MCF 10A (cell line): ENCODE measurements at places on chromosomes 16 and 17.

DNA sequence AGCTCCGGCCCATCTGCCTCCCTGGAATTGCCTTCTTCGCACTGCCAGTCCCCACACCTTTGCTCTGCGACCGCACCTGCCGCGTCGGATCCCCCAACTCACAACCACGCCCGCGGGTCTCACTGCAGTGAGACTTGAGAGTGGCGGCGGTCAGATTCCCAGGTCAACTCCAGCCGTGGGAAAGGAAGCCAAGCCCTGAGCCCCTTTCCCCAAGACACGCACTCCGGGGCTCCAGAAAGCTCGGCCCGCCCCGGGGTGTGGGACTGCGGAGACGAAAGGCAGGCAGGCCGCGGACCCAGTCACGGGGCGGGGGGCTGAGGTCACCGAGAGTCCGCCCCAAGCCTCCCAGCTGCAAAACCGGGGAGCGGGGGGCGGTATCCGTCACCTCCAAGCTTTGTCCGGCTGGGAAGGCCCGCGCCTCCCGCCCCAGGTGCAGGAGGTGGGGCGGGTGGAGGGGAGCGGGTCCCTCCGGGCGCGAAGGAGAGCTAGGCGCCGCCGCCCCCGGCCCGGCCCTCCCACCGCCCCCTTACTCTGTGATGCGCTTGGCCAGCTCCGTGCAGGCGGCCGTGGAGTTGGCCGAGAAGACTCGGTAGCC lies 615 bp downstream of the PRPSAP1 start:
- DNase-seq, result no peak

GRCh38 chr17:82048571-82048971 lies 3.0 kb downstream of the RFNG start:
- DNase-seq, result no peak

DNA sequence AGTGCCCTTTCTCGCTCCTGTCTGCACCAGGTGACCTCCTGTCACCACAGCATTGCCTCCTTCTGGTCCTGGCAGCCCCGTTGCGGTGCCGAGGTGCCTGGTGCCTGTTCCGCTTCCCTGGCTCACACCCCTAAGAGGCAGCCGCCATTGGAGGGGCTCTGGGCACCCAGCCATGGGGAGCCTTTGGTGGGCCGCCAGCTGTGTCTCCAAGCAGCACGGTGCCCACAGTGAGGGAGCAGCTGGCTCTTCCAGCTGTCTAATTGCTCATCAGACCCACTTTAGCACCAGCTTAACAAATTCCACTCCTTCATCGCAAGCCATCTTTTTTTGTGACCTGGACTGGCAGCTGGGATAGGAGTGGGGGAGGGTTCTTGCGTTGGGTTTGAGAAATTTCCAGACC lies 276.1 kb downstream of the SNX29 start:
- DNase-seq, result no peak

- DNase-seq, result no peak
These were observed 28.1 kb upstream of the ARL2BP start for GRCh38 chr16:57216968-57217367.

DNA sequence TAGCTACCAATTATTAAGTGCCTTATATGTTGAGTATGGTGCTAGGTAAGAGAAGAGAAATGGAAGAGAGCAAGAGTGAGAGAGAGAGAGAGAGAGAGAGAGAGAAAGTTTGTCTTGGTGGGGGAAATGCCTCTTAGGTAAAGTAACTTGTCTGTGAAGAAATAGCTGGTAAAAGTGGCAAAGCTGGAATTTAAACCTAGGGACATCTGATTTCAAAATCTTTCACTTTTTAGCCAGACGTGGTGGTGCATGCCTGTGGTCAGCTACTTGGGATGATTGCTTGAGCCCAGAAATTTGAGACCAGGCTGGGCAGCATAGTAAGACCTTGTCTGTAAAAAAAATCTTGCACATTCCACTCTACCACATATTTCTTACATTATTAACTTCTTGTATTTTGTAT lies 23.0 kb upstream of the CDR2 start:
- DNase-seq, result peak; percentile 84

DNA sequence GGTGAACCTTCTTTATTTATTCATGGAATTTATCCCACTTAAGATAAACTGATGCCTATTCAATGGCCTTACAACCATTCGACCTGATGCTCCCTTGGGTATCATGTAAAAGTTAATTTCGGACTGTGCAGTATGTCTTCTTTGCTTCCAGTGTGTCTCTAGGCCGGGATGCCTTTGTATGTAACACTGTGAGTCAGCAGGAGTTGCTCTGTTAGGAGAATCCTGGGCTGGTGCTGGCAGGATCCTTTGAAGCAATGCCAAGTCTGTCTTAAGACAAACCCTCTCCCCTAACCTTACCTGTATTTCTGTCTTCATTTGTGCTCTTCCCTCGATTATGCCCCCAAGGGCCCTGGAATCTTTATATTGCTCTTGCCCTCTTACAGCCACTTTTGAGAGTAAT lies 37.9 kb upstream of the ABCA8 start:
- peak; percentile 76 for DNase-seq

- peak; percentile 73 for DNase-seq
These were observed 155.6 kb upstream of the PLCG2 start for GRCh38 chr16:81623365-81624102.

DNA sequence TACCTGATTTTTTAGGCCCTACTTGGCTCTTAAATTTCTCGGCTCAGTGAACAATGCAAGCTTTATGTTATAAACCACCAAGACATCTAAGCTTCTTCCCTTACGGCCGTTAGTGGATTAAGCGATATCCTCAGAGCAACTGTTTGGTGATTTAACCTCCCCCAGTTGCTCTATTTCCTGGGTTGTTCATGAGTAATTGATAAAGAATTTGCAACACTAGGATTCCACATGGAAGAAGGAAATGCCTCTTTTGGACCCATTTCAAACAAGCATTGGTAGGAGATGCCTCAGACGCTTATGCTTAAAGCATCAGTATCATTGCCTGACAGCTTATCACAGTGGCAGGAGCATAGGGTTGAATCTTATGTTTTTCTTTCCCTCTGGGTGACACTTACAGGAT lies 65.3 kb downstream of the RBFOX1 start:
- DNase-seq, result no peak

- no peak for DNase-seq
These were observed 60.3 kb upstream of the LHX1 start for GRCh38 chr17:36876966-36877365.

DNA sequence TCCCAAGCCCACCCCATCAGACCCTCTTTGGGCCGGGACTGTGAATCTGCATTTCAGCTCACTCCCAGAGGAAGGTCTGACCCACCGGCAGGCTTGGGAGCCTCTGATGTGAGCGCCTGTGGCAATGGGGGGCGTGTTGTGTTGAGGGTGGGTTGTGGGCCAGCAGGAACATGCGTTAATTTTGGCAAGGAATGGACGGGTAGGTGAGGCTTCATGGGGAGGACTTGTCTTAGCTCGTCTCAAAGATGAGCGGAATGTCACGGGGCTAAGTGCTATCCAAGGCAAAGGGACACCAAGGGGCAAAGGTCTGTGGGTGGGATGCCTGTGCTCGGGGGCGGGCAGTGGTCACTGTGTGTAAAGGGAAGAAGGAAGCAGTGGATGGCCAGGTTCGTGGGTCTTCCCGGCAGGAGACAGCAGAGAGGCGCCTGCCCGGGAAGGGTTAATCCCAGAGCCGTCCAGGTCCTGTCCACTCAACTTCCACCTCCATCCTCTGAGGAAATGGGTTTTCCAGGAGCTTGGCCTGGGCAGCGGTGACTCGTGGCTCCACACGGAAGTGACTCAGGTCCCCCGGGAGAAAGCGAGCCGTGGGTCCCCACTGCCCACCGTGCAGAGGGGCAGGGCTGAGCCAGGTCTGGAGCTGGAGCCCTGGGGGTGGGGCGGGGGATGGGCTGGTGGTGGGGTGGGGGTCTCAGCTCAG lies 17.4 kb downstream of the ADGRG1 start:
- no peak for DNase-seq

GRCh38 chr17:30239089-30239462 lies 3.6 kb upstream of the SLC6A4 start:
- DNase-seq, result no peak

GRCh38 chr16:89860747-89861304 lies 12.6 kb upstream of the TCF25 start:
- DNase-seq, result peak; percentile 61

GRCh38 chr16:23803591-23804123 lies 32.1 kb upstream of the PRKCB start:
- peak; percentile 61 for DNase-seq

- peak; percentile 66 for DNase-seq
These were observed 4.7 kb downstream of the ZDHHC7 start for GRCh38 chr16:85006639-85007038.

DNA sequence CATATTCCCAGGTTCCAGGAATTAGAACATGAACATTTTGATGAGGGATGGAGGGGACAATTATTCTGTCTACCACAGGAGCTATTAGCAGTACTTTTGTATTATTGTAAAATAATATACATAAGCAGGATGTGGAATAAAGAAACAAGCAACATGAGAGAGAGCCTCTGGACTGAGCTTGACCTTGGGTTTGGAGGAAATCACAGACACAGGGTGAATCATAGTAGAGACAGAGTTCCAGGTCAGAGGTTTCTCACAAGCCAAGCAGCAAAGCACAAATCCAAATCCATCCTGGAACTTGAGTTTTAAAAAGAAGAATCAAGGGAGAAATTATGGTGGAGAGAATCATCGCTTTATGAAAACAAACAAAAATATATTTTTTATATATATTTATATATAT lies 5.1 kb downstream of the KRT31 start:
- DNase-seq, result no peak

- no peak for DNase-seq
These were observed 238.3 kb downstream of the XYLT1 start for GRCh38 chr16:17232487-17232886.

GRCh38 chr17:82400206-82400605 lies 17.9 kb upstream of the HEXD start:
- no peak for DNase-seq

DNA sequence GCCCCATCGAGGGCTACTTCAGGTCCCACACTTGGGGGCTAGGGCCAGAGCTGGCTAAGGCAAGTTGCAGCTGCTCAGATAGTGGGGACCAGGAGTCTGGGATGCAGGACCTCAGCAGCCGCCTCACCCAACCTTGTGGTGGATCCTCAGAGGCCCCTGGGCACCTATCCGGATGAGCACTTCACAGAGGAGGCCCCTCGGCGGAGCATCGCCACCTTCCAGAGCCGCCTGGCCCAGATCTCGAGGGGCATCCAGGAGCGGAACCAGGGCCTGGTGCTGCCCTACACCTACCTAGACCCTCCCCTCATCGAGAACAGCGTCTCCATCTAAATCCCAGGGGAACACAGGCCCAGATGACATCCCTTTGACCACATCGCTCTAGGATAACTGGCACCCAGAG lies 9.4 kb downstream of the ALOX15B start:
- DNase-seq, result no peak

DNA sequence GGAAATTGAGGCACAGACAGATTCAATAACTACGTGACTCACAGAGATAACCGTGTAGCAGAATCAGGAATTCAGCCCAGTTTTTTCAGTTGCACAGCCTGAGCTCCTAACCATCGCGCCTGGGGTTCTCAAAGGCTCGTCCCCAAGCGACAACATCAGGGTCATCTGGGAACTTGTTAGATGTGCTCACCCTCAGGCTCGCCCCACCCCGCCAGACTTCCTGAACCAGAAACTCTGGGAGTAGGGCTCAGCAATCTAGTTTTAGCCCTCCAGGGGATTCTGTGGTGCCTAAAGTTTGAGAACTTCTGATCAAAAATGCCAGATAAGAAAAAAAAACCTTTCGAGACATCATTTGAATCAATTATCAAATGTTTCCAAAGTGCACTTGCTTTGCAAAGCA lies 559.8 kb downstream of the WWOX start:
- no peak for DNase-seq

GRCh38 chr17:75003070-75003956 lies 9.2 kb upstream of the MRPL58 start:
- DNase-seq, result no peak

DNA sequence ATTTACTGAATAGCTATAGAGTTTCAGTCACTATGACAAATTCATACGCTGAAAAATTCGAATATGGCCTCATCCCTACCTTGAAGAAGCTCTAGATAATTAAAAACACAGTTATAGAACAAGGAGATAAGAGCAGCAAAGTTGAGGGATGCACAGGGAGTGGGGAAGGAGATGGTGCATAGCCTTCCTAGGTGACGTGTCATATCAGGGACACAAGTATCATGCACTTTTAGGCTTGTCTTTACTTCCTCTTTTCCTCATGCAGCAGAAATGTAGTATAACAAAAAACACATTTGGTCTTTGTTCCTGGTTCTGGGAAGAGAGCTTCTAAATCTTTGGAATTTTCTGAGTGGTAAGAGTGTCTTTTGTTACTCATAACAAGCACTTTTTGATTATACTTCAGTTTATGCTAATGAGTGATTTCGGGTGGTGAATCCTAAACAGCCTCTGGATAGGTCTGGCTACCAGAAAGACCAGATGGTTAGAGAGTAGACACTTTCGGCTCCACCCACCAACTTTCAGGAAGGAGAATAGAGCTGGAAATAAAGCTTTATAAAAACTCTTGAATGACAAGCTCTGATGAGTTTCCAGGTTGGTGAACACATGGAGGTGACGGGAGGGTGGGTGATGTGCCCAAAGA lies 341.4 kb downstream of the UTP18 start:
- no peak for DNase-seq

- DNase-seq, result no peak
These were observed 1.1 kb downstream of the CLUAP1 start for GRCh38 chr16:3501783-3502400.

DNA sequence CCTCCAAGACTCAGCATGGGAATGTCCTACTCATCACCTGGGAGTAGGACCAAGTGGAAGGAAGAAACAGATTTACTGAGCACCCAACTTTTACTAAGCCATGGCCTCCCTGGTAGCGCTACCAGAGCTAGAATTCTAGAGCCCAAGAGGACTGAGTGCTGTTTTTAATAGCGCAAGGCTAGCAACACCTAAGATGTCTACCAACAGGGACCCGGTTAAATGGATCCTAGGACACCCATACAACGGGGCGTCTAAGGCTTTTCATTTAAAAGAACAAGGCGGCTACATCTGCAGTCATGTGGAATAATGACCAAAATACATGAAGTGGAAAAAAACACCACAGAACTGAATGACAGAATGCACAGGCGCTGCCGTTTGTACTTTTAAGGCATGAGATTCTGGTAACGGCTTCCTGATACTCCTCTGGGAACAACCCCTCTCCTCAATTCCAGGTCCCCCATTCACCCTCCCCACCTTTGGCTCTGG lies 5.1 kb downstream of the GGA2 start:
- no peak for DNase-seq
